ENCODE measurements at places on chromosomes 1 and 21.

- no peak overlapping the region for H3K27ac ChIP-seq
- no peak overlapping the region for H3K4me3 ChIP-seq
- DNase-seq, result no peak
These were observed 23.0 kb upstream of the ITLN1 start for GRCh38 chr1:160907976-160908375.

- no peak for DNase-seq
- H3K4me3 ChIP-seq, result no peak overlapping the region
These were observed 241.0 kb downstream of the PTPRC start for GRCh38 chr1:198879711-198880306.

DNA sequence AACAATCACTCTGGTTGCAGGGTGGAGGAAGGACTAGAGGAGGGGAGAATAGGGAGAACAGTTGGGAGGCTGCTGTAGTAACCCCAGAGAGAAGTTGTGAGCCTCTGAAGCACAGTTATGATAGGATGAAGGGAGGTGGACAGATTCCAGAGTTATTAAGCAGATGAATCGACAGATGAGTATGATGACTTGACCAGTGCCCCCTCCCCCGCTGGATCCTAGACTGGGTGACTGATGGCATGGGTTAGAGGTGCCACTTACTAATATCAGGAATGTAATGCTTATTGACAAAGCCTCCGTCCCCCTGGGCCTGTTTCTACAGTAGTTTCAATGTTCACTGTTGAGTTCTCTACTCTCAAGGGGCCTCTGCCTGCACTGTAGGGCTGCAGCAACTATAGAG, 14.0 kb upstream of the TIPRL start:
- H3K27ac ChIP-seq, result no peak overlapping the region
- H3K4me1 ChIP-seq, result no peaks in the 10 kb centered on the region
- H3K4me3 ChIP-seq, result no peak overlapping the region
- DNase-seq, result no peak
- peaks cover 2% of the 10 kb centered on the region for H3K36me3 ChIP-seq

DNA sequence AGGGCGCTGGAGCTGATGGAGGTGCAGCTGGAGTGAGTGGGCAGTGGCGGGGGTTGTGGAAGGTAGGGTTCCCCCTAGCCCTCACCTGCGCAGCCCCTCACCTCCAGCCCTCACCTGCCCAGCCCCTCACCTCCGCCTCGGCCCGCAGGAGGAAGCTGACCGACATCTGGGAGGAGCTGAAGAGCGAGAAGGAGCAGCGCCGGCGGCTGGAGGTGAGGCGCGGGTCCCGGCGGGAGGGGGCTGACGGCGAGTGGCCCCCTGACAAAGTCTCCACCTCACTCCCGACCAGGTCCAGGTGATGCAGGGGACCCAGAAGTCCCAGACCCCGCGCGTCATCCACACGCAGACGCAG, 2.7 kb downstream of the EVA1B start:
- no peak overlapping the region for H3K4me3 ChIP-seq
- peaks cover 16% of the 10 kb centered on the region for H3K4me1 ChIP-seq
- peaks cover 3% of the 10 kb centered on the region for H3K27me3 ChIP-seq
- H3K27ac ChIP-seq, result no peak overlapping the region
- no peaks in the 10 kb centered on the region for H3K36me3 ChIP-seq

GRCh38 chr1:89900323-89900722, 79.5 kb downstream of the LRRC8D start:
- H3K4me3 ChIP-seq, result no peak overlapping the region
- no peak for DNase-seq
- H3K36me3 ChIP-seq, result peaks cover 15% of the 10 kb centered on the region
- H3K4me1 ChIP-seq, result peaks cover 38% of the 10 kb centered on the region
- H3K27me3 ChIP-seq, result no peaks in the 10 kb centered on the region
